ENCODE measurements at places on chromosomes 2 and 18.

DNA sequence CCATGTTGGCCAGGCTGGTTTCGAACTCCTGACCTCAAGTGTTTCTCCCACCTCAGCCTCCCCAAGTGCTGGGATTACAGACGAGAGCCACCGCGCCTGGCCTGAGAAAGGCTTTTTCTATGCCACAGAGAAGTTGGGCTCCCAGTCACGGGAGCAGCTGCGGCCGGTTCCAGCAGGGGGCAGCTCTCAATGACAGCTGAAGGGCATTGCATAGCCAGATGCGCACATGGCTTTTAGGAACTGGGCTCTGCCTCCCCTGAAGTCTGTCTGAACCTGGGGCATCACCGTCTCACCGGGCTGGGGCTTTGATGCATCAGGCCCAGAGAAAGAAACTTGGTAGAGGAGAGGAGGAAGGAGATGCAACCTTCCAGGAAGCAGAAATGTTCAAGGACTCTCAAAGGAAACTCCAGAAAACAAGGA, 84.2 kb upstream of the LAPTM4A start:
- peak; percentile 14 for DNase-seq

GRCh38 chr18:40866013-40866645, 1088.9 kb upstream of the PIK3C3 start:
- DNase-seq = no peak

GRCh38 chr18:77208964-77209363, 40.7 kb upstream of the GALR1 start:
- peak; percentile 90 for DNase-seq

- no peak for DNase-seq
These were observed 33.4 kb upstream of the PNO1 start for GRCh38 chr2:68124321-68124720.

- DNase-seq = no peak
These were observed 225.1 kb downstream of the PRKCE start for GRCh38 chr2:45876611-45877010.

- DNase-seq = no peak
These were observed 31.1 kb downstream of the DSG4 start for GRCh38 chr18:31407649-31408048.

DNA sequence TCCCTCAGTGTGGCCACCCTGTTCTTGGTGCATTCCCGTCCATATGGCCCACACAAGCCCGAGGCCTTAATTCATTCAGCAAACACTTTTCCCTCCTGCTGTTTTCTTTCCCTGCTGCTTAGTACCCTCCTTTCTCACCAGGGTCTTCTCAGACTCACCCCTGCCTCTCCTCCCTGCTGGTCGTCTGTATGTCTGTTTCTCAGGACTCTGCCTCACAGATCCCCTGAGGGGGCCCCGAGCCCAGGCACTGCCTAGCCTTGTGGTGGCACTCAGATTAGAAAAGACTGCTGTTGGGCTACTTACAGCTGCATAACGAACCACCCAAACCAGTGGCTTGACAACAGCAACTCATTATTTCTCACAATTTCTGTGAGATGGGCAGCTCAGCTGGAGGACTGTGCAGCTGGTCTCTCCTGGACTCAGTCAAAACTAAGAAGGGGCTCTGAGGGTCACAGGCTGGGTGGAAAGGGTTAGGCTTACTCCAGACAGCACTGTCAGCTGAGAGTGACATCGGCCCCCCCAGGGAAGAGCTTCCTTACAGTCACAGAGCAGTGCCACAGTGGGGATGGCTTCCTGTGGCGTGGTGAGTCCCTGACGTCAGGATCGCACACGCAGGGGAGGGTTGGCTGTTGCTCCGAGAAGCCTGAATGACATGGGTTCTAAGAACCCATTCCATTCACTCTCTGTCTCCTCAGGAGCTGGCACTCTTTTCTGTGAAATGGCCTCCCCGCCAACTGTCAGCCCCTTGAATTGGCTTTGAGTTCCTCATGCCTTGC, 139.0 kb downstream of the UXS1 start:
- DNase-seq = no peak

GRCh38 chr2:126698376-126698775, 42.4 kb downstream of the GYPC start:
- no peak for DNase-seq

- DNase-seq = no peak
These were observed 28.2 kb upstream of the GATA6 start for GRCh38 chr18:22141211-22141610.

- DNase-seq = no peak
These were observed 147.3 kb downstream of the IRS1 start for GRCh38 chr2:226652369-226652768.

GRCh38 chr2:198476007-198476406, 671.6 kb downstream of the PLCL1 start:
- DNase-seq = no peak

DNA sequence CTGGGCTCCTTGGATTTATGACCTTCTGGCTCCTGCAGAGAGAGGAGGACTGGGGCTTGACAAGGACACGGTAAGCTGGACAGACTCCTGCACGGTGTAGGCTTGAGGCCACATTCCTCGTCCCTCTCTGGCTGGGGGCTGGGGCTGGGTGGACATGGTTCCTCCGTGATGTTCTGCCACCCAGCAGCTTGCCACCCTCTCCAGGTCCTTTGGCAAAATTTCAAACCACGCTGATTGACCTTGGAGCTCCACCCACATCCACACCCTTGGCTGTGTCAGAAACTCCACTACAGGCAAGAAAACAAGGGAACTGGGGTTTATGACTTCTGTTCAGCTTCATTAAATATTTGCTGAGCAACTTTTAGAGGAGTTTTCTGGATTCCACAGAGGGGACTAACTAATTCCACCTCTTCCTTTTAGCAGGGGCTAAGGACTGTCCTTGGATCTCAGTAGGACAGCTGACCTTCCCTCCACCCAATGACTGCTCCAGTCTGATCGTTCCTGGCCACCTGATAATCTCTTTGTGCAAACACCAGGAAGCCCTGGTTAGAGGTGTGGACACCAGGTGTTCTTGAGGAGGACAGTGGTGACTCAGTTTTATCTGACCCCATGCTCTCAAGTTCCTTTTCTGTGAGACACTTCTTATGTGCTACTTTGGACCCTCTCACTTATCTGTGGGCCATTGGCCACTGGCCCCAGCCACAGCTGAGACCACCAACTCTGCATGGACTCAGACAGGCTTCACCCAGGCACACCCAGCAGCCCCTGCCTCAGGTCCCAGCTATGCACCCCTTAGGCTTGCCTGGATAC, 29.3 kb downstream of the GPR55 start:
- DNase-seq = no peak

DNA sequence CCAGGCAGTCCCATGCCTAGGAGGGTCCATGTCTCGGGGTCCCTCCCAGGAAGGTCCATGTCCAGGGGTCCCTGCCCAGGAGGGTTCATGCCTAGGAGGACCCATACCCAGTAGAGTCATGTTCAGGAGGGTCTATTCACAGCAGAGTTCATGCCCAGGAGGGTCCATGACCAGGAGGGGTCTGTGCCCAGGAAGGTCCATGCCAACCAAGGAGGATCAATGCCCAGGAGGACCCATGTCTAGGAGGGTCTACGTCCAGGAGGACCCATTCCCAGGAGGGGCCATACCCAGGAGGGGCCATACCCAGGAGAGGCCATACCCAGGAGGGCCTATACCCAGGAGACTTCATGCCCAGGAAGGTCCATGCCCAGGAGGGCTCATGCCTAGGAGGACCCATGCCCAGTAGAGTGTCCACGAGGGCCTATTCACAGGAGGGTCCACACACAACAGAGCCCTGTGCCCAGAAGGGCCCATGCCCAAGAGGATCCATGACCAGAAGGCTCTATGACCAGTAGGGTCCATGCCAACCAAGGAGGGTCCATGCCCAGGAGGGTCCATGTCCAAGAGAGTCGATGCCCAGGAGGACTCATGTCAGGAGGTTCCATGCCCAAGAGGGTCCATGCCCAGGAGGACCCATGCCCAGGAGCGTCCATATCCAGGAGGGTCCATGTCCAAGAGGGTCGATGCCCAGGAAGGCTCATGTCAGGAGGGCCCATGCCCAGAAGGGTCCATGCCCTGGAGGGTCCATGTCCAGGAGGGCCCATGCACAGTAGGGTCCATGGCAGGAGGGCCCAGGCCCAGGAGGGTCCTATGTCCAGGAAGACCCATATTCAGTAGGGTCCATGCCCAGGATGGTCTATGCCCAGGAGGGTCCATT, 10.1 kb downstream of the GPR35 start:
- no peak for DNase-seq

- DNase-seq = no peak
These were observed 538.8 kb upstream of the SLC39A10 start for GRCh38 chr2:195118276-195118675.
